NCI-H187 (cell line): ENCODE measurements at places on chromosomes 6 and 20.

DNA sequence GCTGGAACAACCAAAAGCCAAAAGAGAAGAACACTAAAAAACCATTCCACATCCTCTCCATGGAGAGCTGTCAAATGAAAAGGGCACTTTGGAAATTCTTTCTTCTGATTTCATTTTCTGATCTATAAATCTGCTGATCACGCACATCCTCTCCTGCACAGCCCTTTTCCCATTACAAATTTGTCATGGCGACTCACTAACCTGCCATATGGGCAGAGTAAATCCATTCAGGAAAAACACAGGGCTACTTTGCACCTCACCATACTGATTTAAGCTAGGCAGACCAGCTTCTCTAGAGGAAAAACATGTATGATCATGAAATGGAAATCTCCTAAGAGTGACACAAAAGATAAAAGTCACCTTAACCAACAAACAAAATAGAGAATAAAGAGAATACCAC is 26.0 kb downstream of the TOMM6 start:
- DNase-seq: no peak

DNA sequence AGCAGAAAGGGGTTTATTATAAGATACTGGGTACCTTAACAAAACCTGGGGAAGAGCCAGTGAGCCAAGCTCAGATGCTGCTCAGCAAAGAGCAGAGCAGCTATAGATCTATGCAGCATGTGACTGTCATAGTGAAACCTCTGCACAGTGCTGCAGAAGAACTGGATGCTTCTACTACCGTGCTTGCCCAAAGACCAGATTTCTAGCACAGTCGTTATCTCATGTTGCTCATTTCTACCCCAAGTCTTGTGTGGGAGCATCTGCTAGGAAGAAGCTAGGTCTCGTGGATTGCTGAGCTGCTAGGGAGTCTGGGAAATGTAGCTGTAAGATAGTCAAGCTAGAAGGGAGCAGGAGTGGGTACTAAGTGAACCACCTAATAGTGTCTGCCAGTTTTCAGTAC is 31.7 kb upstream of the GNRH2 start:
- DNase-seq: no peak

GRCh38 chr6:138509371-138509770 is 10.1 kb upstream of the NHSL1 start:
- DNase-seq: no peak

DNA sequence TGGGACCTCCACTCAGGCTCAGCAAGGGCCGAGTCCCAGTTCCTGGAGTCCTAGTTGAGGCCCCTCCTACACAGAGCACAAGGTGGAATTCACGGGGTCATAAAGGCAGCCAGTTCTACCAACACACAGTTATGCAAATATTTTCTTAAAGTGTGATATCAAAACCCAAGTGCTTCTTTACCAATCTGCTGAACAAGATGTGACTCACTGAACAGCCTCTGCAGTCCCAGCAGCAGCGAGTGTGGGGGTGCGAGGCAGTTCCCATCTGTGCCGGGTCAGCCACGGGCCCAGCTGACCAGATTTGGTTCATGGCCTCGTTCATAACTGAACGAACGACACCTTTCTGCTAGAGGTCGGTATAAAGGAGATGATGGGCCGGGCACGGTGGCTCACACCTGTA is 4.5 kb upstream of the TCEA2 start:
- DNase-seq: no peak

- DNase-seq: no peak
These were observed 216.5 kb downstream of the SLC35F1 start for GRCh38 chr6:118123503-118124037.

DNA sequence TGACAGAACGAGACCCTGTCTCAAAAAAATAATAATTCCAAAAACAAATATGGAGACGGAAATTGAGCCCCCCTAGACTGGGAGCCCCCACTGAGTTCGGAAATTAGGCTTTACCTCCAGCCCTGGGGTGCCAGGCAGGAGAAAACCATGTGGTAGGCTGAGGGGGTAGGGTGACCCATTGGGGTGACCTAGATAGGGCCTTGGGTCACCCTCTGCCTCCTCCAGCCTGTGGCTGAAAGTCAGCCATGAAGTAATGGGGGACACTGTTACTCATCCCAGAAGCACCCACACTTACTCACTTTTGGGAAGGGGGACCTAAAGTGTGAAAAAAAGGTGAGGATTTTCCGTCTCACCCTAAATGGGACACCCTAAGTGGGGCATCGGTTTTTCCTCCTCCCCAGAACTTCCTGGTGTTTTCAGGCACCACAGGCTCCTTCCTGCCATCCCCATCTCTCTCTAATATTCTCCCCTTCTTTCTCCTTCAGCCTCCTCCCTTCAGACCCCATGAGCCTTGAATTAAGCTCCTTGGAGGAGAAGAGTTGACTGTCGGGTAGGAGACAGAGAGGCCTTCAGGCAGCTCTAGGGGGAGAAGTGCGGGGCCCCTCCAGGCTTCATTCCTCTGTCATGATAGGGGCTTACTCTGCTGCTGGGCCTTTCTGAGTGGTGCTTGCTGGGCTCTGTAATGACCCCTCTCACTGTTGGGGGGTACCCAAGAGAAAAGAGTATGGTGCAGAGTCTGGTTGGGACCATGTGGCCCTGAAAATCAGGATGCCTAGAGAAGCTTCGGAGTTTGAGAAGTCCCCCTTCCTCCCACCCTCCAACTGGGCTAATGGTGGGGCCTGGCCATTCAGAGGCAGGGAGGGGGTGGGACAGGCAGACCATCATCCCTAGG is 2.4 kb downstream of the LTB start:
- DNase-seq: no peak

- no peak for DNase-seq
These were observed 22.8 kb downstream of the NPEPL1 start for GRCh38 chr20:58715391-58715800.

DNA sequence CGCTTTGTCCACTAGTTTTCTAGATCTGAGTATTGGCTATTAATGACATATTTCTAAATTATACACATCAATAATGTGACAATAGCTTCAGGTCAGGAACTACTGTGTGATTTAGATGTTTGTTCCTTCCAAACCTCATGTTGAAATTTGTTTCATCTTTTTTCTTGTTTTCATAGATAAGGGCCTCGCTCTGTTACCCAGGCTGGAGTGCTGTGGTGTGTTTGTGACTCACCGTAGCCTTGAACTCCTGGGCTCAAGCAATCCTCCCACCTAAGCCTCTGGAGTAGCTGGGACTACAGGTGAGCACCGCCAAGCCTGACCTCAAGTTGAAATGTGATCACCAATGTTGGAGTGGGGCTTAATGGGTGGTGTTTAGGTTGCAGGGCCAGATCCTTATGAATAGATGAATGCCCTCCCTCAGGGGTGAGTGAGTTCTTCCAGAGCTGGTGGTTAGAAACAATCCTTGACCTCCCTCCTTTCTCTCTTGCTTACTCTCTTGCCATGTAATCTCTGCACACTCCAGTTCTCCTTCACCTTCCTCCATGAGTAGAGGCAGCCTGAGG is 5.9 kb upstream of the NQO2 start:
- peak; percentile 40 for DNase-seq

GRCh38 chr6:169972101-169972651 is 220.8 kb downstream of the ERMARD start:
- DNase-seq: no peak

DNA sequence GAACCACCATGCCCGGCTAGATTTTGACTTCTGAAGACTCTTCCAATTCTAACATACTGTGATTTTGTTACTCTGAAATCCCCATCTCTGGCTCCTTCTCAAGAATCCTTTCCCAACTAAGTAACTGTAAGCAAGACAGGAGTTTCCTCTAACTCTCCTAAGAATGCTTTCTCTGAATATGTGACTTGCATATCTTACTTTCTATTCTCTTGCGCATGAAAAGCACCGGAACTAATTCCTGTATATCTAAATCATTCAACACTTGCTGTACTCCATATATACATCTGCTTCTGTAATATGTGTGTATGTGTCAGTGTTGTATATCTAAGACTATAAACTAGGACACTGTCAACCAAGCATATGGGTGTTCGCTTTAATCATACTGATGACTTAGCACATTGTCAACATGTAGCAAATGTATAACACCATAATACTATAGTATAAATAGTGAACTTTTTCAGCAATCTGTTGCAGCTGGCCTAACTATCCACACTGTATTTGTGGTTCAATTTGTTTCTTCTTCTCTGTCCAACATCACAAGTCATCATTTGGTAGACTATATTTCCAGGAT is 108.1 kb upstream of the PRDM1 start:
- no peak for DNase-seq

DNA sequence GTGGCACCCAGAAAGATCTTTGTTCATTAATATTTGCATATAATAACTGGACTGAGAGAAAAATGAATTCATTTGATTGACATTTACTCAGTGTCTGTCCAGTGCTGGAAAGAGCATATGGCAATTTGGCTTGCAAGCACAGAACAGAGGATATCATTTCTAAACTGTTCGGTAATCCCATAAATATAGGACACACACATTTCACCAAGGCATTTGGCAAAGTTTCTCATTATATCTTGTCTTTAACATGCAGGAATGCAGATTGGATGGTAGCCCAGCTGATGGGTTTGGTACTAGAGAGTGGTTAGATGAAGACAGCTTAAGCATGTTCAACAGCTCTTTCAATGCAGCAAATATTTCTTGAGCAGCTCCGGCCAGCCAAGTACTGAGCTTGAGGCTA is 259.2 kb downstream of the PRKN start:
- DNase-seq: no peak

GRCh38 chr20:57265336-57265996 is 975 bp downstream of the BMP7 start:
- DNase-seq: no peak

DNA sequence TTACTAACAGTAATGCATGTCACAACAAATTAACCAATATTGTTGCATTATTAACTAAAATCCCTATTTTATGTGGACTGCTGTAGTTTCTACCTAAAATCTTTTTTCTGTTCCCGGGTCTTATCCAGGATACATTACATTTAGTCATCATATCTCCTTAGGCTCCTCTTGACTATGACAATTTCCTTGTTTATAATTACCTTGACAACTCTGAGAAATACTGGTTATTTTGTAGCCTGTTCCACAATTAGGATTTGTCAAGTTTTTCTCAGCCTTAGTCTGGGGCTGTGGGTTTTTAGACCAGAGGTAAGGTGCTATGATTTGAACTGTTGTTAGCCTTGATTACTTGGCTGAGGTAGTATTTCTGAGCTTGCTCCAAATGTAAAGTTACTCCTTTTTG is 3.7 kb downstream of the FBXO5 start:
- no peak for DNase-seq

DNA sequence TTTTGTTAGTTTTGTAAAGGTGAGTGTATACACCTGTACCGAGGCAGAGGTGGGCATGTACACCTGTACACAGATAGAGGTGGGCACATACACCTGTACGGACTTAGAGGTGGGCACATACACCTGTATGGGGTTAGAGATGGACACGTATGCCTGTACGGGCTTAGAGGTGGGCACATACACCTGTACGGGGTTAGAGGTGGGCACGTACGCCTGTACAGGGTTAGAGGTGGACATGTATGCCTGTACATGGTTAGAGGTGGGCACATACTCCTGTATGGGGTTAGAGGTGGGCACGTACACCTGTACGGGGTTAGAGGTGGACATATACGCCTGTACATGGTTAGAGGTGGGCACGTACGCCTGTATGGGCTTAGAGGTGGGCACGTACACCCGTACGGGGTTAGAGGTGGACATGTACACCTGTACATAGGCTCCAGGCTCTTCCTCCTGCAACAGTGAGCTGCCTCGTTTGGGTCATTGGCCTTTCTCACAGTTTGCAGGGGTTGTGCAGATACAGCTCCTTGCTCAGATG is 63.7 kb downstream of the PHACTR3 start:
- no peak for DNase-seq

GRCh38 chr20:54029176-54029575 is 41.2 kb downstream of the BCAS1 start:
- DNase-seq: no peak

- DNase-seq: peak; percentile 98
These were observed at the start of gene KIFC1 for GRCh38 chr6:33391278-33391921. Gene KIFC1 (plus strand): TSS chr6:33391823. CDS start chr6:33391986, 163 bp downstream.
